ENCODE measurements at places on chromosomes 6 and 20.

GRCh38 chr6:88262332-88262731 lies 96.2 kb upstream of the CNR1 start:
- DNase-seq = no peak

- no peak for DNase-seq
Measured at GRCh38 chr6:28940294-28940857, 16.6 kb upstream of the TRIM27 start.

GRCh38 chr20:49477200-49477599 lies 5.3 kb downstream of the KCNB1 start:
- no peak for DNase-seq

GRCh38 chr20:59888050-59888449 lies 45.4 kb downstream of the SYCP2 start:
- no peak for DNase-seq

GRCh38 chr20:60172346-60172984 lies 214.2 kb downstream of the CDH26 start:
- no peak for DNase-seq

GRCh38 chr6:122484760-122485159 lies 13.2 kb upstream of the SERINC1 start:
- no peak for DNase-seq

- no peak for DNase-seq
Measured at GRCh38 chr6:170223718-170224693, 66.9 kb downstream of the DLL1 start.

DNA sequence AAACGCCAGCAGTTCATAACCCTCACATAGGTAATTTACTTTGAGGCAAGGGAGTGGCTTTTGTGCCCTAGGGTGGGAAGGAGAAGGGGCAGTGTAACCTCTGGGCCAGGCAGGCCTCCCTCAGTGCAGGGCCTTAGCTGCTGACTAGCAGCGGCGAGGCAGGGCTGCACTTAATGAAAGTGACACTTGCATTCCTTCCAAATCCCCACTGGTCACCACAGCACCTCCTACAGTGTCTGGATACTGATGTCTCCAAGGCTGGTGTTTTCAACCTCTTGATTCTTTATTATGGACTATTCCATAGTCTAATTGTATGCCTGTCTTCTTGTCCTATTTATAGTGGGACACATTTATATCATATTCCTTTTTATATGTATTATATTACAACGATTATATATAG lies 152.7 kb downstream of the LY86 start:
- DNase-seq = no peak

DNA sequence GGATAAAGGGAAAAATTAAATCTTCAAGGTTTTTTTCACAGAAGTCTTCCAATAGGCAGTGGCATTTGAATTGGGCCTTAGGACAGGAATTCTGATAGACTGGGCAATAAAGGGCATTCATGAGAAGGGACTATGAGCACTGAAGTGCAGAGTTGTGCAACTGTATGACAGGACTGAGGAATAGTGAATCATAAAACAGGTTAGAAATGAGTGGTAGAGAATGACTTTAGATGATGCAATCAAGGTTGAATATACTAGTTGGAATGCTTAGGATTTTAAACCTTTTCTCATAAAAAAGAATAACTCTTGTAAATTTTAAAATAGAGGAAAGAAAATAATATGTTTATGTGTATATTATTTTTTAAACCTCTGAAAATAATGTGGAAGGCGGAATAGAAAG lies 944.7 kb downstream of the PHF3 start:
- DNase-seq = no peak

DNA sequence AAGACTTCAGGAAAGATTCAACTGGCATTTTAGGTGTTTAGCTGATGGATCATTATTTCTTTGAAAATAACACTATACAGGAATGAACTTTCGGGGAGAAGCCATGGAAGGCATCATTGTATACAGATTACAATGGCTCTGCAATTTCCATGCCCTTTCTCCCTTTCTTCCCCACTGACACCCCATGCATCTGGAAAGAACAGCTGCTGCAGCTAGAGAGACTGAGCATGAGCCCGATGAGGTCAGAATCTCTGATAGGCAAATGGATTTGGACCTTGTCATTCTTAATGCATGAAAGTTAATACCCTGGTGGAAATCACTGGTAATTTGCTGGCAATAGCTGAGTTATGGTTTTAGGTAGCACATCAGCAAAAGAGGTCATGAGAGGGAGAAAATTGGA lies 54.8 kb downstream of the BTBD3 start:
- DNase-seq = no peak

- peak; percentile 24 for DNase-seq
Measured at GRCh38 chr20:3045042-3045815, 623 bp upstream of the MRPS26 start.

DNA sequence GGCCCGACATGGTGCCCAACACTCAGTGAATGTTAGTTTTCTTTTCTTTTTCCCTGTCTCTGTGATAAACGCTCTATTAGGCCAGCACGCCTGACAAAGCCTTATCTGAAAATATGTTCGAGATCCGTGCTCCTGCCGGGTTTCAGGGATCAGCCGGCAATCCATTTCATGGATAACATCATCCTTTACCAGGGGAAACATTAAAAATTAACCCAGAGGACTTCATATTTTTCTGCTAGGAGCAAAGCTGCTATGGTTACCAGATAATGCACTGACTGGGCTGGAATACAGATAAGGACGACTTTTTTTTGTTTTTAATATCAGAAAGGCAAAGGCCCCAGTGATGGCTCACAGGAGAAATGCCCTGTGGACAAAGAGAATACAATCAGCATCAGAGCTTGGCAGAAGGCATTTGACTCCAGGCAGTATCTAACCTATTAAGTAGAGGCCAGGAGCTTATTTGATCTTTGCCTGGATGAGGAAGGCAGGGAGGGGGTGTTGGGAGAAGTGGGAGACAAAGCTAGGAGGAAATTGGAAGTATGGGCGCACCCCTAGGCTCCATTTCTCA lies 482.0 kb upstream of the CHD6 start:
- DNase-seq = no peak

GRCh38 chr6:51843456-51844056 lies 243.9 kb downstream of the PKHD1 start:
- DNase-seq = no peak

- DNase-seq = no peak
Measured at GRCh38 chr6:34816635-34817301, 24.9 kb downstream of the BLTP3A start.

DNA sequence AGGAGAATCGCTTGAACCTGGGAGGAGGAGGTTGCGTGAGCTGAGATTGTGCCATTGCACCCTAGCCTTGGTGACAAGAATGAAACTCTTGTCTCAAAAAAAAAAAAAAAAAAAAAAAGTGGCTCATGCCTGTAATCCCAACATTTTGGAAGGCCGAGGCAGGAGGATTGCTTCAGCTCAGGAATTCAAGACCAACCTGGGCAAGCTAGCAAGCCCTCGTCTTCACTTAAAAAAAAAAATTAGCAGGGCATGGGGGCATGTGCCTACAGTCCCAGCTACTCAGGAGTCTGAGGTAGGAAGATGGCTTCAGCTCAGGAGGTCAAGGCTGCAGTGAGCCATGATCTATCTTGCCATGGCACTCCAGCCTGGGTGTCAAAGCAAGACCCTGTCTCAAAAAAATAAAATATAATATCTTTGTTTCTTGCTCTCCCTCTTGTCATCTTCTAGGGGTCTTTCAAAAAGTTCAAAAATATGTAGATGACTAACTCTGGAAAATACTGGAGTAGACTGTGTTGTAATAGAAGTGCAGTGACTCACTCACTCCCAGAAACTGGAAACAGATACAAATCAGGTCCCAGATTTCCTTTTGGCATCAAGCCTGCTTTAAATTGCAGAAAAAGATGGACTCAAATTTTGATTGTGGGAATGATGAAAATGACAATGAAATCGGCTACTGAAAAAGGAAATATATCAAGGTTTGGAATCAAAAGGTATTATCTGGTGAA lies 2.8 kb upstream of the GINM1 start:
- no peak for DNase-seq

- DNase-seq = no peak
Measured at GRCh38 chr6:15961635-15962448, 167.0 kb upstream of the MYLIP start.

GRCh38 chr20:58482416-58482815 lies 32.8 kb downstream of the APCDD1L start:
- DNase-seq = no peak

- no peak for DNase-seq
Measured at GRCh38 chr6:15515226-15515625, 147.6 kb downstream of the DTNBP1 start.

DNA sequence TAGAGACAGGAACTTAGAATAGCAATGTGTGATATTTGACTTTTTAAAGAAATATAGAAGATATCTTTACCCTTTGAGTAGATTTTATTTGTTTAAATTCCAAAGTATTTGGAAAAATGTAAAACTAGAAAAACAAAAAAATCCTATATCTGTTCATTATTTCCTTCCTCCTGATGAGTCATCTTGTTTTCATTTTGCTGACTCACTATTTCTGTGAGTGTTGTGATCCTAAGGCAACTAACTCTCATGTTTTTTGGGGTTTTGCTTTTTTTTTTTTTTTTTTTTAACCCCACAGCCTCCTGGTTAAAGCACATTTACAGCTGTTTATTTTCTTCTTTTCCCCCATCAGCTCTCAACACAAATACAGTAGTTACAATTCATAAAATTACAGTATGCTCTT lies 37.8 kb upstream of the THEMIS start:
- no peak for DNase-seq

DNA sequence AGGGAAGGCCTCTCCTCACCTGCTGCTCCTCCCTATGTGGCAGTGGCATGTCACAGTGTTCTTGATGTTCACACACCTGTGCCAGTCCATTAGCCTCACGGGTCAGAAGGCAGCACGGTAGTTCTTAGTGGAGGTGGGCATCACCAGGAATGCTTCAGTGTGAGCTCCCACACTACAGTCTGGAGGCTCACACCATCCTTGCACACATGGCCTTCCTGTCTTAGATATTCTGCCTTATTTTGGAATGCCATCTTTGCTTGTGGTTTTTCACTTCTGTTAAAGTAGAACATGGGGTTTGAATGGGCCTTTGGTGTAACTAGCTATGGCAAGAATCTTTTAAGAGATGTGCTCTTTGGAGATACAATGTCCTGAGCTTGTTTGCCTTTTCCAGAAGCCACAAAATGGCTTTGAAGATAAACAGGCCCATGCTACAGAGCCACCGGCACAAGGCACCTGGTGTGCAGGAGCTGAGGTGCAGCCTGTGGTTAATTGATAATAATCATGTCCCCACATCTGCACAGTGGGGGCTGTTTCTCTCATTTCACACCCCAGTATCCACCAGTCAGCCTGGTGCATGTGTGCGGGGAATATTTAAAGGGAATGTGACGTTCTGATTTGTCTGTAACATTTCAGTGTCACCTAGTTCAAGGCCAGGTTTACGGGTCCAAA lies 3.2 kb upstream of the SLC17A9 start:
- no peak for DNase-seq

DNA sequence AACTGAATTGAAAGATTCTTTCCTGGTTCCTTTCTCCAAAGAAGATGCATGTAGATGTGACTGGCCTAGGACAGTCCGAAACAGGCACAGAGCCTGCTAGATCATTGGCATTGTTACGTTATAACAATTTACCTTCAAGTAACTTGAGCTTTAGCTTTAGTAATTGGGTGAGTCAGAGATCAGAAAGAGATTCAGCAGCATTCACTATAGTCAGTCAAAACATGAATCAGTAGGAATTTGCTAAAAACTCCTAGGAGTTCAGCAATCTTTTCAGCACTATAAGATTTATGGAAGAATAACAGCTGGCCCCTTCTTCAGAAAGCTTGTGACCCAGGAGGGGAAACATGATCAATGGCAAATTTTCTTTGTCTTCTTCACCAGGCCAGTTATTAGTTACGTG lies 281.7 kb upstream of the PRDM1 start:
- no peak for DNase-seq

DNA sequence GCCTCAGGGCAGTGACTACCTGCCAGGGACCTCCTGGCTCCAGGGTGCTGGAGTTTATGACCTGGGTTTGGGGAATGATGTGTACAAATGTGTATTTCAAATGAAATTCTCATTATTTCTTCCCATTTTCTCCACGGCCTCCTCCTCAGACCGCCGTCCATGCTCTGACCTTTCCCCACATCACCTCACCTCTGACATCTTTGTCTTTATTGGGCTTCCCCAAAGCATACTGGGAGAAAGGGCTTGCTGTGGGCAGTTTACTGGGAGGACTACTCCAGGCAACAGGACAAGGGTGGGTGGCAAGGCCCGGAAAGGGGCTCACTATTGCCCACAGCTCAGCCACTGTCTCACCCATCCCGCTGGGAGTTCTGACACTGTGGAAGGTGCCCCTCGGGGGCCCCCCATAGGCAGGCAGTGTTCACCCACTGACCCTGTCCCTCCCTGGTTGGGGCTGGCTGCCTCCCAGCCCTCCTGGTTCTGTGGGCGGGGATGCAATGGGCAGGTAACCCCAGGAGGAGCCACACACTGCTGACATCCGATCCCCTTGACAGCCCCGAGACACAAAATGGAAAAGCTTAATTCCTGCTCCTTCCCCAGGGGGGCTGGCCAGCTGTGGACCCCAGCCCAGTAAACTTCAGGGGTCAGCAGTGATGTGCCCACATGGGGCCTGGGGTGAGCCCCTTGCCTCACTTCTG lies 39.8 kb upstream of the CST7 start:
- DNase-seq = no peak

DNA sequence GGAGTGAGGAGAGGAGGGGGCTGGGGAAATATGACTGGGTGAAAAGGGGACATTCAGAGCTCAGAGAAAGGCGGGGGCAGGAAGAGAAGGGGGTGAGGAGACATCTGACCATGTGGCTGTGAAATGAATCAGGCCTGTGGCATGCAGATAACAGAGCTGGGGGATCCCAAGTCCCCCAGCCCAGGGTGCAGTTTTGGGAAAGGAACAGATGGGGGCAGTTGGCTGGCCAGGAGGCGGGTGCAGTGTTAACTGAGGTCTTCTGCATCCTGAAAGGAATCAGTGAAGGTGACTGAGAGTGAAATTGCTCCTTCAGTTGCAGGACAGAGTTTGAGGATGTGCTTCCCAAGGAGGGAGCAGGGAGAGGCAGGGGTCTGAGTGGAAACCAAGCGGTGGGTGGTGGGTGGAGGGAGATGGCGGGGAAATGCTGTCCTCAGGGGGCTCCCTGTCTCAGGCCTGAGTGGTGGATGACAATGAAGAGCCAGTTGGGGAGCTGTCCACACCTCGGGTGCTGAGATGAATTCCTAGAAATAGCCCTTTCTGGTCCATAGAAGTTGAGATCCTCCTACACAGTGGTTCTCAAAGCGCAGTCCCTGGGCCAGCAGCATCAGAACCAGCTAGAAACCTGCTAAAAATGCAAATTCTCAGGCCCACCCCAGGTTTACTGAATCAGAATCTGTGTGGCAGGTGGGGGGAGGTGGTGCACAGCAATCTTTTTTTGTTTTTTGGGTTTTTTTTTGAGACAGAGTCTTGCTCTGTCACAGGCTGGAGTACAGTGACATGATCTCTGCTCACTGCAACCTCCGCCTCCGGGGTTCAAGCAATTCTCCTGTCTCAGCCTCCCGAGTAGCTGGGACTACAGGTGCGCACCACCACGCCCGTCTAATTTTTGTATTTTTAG lies 26.0 kb upstream of the CCDC167 start:
- no peak for DNase-seq

DNA sequence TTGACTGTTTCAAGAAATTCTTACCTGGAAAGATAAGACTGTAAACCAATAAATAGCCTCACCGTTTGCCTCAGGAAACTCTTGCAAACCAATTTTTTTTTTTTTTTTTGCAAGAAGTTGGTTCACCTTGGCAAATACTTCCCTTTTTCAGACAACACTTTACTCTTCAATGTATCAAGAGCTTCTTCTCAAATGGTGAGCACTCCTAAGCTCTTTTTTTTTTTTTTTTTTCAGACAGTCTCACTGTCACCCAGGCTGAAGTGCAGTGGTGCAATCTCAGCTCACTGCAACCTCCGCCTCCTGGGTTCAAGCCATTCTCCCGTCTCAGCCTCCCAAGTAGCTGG lies 22.7 kb upstream of the SNTA1 start:
- no peak for DNase-seq

GRCh38 chr6:130008236-130008873 lies 10.0 kb upstream of the L3MBTL3 start:
- DNase-seq = no peak
